ENCODE measurements at places on chromosomes 12 and 14. TPM values are rescaled to one million over a fixed set of nuclear protein-coding genes. Genes with fewer than 3 reads are reported as not detected.

SERPINA6 gene
- 88.3 TPM for total RNA-seq

HVCN1 gene
- total RNA-seq: 7.1 TPM

OAS3 gene
- total RNA-seq: 11.9 TPM

- no peak for DNase-seq
Observed at GRCh38 chr12:102953221-102953620, 4.3 kb upstream of the ASCL1 start.

DNA sequence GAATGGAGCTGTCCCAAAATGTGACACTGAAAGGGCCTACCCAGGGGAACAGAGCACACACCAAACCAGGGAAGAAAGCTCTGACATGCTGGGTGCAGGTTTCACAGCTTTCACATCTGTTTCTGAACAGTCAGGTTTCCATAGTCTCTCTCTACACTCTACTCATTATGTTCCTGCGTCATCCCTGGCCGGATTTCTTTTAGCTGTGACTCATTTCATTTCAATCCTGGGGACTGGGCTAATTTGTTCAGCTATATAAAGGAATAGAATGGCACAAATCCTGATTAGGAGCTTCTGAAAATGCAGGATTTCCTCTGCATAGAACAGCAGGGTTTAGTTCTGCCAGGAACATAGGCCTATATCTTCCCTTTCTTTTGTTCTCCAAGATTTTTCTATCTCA lies 649.8 kb downstream of the RPS29 start:
- no peak for DNase-seq

DNA sequence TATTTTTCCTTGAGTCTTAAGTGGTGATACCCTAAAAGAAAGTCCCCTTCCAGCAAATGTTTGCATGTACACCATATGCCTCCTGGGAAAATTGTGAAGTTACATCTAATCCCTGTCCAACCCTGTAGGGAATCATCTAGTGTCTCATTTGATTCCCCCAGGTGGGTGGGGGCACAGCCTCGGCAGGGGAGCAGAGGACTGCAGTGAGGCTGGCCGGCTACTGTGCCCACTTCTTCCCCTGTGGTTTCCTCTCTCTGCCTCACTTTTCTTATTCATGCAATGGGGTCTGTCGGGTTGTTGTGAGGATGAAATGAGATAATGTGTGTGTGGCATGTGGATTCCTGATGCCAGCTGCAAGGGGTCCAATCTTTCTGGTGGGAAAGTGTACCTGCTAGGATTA lies 6.0 kb downstream of the PAPLN start:
- no peak for DNase-seq

All from mucosa of gallbladder (tissue), 1 donor.